Stomach (tissue), 19 donors: ENCODE measurements at places on chromosomes 7 and 10. TPM values are rescaled to one million over a fixed set of nuclear protein-coding genes. Genes with fewer than 3 reads are reported as not detected.

The VAX1 gene
- not detected for total RNA-seq

The NKX2-3 gene
- 1.0 TPM for total RNA-seq

The RET gene
- total RNA-seq: not detected

The SLC13A1 gene
- not detected for total RNA-seq

The ANKRD30A gene
- total RNA-seq: not detected

The GPR146 gene
- 13.6 TPM for total RNA-seq

The IDI2 gene
- not detected for total RNA-seq

The HOXA10 gene
- not detected for total RNA-seq

The MUC3A gene
- 527 TPM for total RNA-seq

The DPY19L1 gene
- 21.6 TPM for total RNA-seq

The GATA3 gene
- total RNA-seq: not detected

The C10orf95 gene
- not detected for total RNA-seq

The TFR2 gene
- not detected for total RNA-seq

The SYT15B gene
- total RNA-seq: not detected

The CYP2W1 gene
- total RNA-seq: not detected

The TAS2R4 gene
- 1.0 TPM for total RNA-seq

The SLC18A3 gene
- total RNA-seq: not detected

The ZP3 gene
- total RNA-seq: not detected

The PAX2 gene
- not detected for total RNA-seq

The CTNNA3 gene
- 46.1 TPM for total RNA-seq
